ENCODE measurements at places on chromosomes 6 and 20.
A peak's percentile ranks its signal among the peaks of the same experiment; 100 is the strongest.

DNA sequence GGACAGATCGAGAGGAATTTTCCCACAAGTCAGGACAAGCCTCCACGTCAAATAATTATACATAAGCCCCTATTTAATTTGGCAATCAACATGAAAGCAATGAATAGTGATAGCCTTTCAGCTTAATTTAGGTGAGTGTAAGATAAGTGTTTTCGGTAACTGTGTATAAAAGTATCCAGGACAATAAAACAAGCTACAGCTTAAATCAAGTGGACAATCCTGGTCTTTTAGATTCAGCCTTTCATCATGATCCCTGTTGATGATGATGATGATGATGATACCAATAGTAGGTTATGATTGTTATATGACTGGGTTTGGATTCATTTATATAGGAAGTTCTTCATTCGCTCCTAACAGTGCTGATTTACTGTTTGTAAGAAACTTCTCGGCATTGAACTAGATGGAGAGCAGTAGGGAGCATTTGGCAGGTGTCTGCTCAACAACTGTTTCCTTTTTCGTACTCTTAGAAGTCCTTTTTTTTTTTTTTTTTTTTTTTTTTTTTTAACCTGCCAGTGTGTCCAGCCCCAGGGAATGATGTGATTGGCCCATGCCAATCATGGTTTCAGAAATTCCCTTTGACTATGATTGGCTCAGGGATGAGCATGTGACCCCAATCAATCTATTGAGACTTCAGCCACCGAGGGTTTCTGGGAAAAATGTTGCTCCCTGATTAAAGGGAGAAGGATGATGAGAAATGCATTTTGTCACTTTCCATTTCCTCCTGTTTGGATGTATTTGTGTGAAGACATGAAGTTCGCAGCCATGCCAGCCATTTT is 11.3 kb upstream of the RNF182 start:
- no peak for DNase-seq

DNA sequence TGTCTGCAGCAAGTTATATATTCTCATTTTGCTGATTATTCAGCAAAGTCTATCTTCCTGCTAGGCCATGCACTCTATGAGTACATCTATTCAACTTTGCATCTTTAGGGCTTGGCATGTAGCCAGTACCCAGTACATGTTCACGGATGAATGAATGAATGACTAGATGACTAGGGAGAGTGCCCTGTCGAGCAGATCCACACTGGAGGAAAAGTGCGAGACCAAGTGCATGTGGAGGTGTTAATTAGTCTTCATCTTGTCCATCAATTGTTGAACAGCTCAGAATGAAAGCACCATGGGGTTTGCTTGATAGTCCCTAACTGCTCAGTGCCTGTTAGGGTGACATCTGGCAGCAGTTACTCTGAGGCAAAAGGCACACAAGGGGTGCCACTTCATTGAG is 30.4 kb downstream of the TM9SF4 start:
- DNase-seq: no peak

DNA sequence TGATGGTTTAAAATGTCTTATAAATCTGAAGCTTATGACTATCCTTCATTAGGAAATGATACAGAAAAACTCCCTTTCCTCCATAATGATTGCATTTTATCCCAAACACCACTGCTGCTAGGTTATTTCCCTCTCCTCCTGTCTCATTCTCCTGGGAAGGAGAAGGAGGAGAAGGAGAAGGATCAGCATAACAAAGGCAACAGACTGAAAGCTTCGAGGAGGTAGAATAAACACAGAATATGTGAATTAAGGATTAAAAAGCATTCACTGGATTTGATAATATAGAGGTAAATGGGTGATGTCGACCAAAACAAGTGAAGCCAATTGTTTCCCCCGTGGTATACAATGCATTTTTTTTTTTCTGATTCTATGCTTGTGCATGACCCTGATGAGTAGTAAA is 82.0 kb downstream of the WASF1 start:
- no peak for DNase-seq

GRCh38 chr6:139821676-139822223 is 447.3 kb upstream of the CITED2 start:
- no peak for DNase-seq

DNA sequence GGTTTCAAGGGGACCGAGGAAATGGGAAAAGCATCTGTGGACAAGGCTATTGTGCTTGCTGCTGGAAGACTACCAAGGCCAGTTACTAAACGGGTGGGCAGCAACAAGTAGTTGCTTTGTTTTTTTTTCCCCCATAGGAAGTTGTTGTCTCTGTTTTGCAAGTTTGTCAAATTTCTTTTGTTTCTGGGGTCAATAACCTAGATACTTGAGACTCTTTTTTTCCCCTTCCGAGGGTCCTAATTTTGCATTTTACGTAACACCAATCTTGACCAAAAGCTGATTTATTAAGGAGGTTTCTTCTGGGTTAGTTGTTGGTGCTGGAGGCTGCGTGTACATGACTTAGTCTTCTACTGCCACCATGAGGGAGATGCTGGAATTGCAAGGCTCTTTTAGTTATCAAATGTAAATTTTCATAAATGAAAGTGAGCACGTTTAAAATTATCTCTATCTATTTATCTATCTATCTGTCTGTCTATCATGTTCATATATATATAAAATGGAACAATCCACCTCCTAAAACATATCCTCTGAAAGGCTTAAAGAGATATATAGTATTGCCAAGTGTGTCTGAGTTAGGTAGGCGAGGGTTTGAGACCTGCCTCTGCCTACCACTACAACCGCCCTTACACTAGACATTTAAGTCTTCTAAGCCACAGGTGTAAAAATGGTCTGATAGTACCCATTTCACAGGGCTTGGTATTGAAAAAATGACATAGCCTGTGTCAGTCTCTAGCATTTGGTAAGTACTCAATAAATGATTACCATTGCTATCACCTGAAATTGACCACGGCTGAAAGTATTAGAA is 60.2 kb downstream of the GCLC start:
- peak; percentile 89 for DNase-seq

- no peak for DNase-seq
Measured at GRCh38 chr6:11370191-11371018, 137.9 kb upstream of the NEDD9 start.

GRCh38 chr20:57987659-57988058 is 240.8 kb downstream of the ANKRD60 start:
- DNase-seq: no peak

DNA sequence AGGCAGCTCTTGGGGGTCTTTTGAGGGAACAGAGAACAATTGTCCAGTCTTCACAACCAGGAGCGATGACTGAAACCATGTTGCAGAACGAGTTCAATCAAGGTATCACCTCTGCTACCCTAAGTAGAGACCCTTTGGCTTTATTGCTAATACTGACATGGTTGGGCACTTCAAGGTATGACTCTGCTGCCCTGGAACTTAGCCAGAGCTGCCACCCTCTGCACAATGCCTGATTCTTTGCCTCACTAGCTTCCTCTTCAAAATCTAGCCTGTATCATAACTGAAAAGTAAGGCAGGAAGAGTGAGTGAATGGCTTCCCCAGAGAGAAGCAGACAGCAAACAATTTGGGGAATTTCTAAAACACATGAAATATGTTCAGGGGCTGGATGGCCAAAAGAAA is 592.7 kb upstream of the NRSN1 start:
- no peak for DNase-seq

DNA sequence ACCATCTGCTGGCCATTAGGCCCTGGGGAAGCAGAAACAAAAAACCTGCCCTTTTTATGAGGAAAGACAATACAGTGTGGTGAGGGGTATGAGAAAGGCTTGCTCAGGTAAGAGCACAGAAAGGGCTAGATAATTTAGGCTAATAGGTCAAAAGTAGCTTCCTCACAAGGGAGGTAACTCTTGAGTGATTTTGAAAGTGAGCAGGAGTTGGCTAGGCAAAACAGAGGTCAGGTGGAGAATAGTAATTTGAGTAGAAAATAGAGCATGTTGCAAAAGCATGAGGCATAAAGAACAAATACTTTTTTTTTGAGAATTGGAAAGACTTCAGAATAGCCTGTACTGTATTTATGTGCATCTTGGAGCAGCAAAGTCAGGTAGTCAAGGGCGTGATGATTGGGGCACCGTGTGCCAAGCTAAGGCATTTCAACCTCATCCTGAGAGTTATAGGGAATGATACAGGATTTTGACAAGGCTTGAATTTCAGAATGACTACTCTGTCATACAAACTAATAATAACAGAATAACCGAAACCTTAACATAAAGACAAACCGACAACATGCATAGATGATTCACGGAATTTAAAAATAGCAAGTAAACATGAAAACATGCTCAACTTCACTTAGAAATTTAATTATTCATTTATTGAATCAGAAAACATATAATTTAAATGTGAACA is 123.0 kb upstream of the ENPP5 start:
- no peak for DNase-seq

GRCh38 chr20:60202046-60202445 is 243.8 kb downstream of the CDH26 start:
- DNase-seq: no peak

DNA sequence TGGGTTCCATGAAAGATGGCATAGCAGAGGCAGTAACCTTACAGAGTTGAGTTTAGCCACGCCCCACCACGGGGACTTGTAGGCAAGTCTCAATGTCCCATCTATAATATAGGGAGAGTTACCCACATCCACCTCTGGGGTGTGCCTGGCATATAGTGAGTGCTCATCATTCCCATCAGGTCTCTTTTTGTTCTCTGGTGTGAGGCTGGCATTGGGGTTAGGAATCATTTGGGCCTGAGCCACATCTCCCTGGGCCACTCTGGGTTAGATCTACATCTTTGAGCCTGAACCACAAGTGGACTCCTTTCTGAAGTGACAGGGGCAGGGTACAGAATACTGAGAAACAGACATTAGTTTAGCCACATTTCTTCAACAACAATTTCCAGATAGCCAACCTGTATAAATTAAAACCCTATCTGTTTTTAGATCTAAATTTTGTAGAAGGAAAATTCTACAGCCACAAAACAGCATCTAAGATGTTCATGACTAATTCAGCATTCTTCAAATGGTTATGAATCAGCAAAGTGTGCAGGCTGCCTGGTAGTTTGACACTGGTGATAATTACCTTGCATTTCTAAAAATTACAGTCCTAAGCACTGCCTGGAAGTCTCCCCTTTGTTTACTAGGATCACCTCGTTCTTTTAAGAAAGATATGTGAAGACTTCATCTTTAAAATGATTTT is 20.1 kb downstream of the RNF24 start:
- DNase-seq: peak; percentile 50

- DNase-seq: no peak
Measured at GRCh38 chr20:46551522-46552381, 1.3 kb upstream of the OCSTAMP start.

DNA sequence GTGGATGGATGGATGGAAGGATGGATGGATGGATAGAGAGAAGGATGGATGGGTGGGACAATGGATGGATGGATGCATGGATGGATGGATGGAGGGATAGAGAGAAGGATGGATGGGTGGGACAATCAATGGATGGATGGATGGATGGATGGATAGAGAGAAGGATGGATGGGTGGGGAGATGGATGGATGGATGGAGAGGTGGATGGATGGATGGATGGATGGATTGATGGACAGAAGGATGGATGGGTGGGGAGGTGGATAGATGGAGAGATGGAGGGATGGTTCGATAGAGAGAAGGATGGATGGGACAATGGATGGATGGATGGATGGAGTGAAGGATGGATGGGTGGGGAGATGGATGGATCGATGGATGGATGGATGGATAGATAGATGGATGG is 6.4 kb downstream of the EEF1A2 start:
- no peak for DNase-seq

GRCh38 chr6:66054967-66055366 is 347.9 kb upstream of the EYS start:
- DNase-seq: no peak

GRCh38 chr20:58433029-58433647 is 44.1 kb downstream of the VAPB start:
- no peak for DNase-seq

DNA sequence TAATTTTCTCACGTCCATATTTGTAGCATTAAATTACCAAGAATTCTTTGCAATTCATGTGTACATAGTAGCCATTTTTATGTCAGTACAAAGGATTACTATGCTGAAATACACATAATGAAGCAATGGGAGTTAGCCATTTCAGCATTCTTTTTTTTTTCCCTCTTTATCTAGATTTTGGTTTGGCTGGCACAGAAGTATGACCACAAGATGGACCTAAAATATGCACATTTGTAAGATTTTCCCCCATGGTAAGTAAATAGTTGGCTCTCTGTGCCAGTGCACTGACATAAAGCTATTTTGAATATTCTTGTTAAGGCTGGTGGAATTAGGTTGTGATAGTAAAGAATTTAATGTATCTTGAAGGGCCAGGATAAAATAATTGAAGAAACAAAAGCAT is 486.1 kb upstream of the BTBD3 start:
- DNase-seq: no peak

- peak; percentile 75 for DNase-seq
Measured at GRCh38 chr20:63183422-63184146, 32.3 kb downstream of the YTHDF1 start.

GRCh38 chr6:155461556-155461955 is 5.9 kb upstream of the NOX3 start:
- no peak for DNase-seq

DNA sequence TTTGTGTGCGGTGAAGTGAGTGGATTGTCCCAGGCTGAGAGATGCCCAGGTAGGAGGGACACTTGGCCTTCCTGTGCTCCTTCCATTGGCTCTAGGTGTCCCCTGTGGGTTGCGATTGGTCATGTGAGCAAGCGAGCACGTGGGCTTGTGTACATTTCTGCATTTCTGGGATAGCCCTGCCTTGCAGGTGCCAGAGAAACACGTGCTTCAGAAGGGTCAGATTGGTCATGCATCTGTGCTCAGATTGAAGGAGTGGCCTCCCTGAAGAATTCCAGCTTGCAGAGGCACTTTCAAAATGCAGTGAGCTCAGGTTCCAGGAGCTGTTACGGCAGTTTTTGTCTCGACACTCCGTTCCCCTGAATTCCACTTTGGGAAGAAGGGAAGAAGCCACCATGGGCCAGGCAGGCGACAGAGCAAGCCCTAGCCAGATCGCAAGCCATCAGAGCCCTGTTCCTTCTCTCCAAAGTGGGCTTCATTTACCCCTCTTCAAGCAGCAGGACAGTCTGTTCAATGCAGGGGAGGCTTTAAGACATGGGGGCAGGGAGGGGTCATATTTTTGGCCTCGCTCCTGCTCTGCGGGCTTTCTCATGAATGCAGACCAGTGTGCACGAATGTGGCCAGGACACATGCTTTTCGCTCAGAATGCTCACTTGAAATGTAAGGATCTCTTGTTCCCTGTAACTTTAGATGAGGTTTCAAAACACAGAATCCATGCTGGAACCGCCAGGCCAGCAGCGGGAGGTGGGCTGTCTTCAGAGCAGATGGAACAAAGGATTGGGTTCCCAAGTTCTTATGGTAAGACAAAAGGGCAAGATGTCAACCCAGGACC is 78.6 kb upstream of the AKAP12 start:
- no peak for DNase-seq
